ENCODE measurements at places on chromosomes 7 and 10.

DNA sequence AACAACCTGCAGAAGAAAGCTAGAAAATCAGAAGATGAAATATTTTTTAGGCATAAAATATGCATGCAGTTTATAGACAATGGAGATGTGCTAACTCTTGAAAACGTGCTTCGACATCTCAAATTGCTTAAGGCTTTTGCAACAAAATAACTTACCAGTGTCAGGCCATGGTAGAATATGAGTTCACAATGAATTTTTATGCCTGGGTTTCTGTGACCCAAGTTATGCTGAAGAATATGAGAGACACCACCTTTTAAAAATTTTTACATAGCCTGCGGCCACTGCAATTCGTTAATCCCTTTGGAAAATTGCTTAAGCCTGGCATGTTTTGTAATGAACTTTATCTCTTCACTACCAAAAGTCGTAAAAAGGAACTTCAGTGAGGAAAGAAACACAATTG, 170.1 kb upstream of the AKR1E2 start:
- no peak for DNase-seq

DNA sequence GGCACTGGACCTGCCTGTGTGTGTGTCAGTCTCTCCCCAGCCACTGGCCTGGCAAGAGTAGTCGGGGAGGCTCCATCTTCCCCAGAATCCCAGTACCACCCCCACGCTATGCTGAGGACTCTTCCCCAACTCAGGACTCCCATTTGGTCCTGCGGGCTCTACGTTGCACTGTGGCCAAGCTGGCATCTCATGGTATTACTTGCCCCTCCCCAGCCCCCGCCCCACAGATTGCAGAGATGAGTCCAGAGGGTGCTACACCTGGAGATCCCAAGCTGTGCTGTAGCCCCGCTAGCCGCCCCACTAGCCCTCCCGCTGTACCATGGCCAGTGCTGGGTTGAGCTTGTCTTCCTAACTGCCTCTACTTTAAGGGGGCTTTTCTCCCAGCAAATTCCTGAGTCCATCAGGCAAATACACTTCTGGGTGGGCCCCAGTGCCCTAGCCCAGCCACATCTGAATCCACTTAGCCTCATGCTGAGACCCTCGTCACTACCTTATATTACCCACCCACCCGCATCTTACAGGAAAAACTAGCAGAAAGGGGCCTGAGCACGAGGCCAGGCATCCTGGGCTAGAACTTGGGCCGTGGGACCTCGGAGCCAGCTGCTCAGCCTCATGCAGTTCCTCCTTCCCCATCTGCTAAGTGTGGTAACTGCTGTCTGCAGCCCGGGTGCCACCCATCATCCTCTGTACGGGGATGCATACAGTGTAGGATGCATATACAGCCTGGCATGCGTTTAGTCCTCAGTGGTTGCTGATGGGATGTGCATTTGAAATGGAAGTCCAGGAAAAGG, 65.8 kb upstream of the CACUL1 start:
- DNase-seq: no peak

GRCh38 chr10:60230892-60231291, 158.8 kb downstream of the ANK3 start:
- DNase-seq: no peak

DNA sequence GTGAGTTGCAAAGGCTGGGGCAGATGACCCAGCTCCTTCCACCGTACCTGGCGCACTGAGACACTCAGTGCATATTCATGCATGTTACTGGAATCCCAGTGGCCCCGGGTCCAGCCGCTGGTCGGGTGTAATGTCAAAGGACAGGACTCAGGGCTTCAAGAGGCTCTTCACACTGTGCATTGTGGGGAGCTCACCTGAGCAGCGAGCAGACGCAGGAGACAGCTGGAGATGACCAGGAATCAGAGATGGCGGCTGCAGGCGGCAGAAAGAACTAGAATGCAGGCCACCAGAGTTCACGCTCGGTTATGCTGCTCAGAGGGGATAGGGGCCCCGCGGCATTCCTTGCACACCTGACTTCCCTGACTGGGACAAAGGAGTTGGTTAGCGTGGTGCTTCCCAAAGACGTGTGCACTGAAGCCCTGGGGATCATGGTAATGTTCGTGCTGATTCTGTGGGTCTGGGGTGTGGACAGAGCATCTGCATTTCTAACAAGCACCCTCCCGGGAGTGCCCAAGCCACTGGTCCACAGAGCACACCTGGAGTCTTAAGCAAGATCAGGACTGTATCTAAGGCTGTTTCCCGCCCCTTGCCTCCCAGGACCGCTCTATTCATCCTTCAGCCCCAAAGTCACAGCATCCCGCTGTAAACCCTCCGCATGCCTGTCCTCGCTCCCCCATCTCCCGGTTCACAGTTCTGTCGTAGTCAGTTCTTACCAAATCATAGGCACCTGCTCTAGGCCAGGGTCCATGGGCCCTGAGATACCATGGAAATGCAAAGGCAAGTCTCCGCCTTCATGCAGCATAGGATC, 71.0 kb downstream of the MKI67 start:
- DNase-seq: no peak

- no peak for DNase-seq
Measured at GRCh38 chr10:72935361-72935760, 19.2 kb downstream of the PLA2G12B start.

GRCh38 chr7:31023877-31024276, 28.2 kb upstream of the ADCYAP1R1 start:
- DNase-seq: no peak

DNA sequence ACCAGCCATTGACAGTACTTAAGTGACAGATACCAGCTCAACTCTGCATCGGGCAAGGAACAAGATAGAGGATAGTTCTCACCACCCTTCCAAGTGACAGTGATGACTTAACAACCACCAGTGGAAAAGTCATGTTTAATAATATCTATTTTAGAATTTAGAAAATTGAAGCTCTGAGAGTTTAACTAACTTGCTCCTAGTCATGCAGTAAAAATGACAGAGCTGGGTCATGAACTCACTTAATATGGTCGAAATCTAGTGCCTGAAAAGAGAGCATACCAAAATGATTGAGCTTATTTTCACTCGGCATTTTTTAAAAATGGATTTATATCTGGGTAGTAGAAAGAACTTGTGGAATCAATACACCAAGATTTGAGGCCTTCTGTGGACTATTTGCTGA, 367.8 kb upstream of the IGFBP3 start:
- DNase-seq: no peak

GRCh38 chr7:23968791-23969190, 258.8 kb downstream of the STK31 start:
- no peak for DNase-seq
